ENCODE measurements at places on chromosomes 3 and 15.
A peak's percentile ranks its signal among the peaks of the same experiment; 100 is the strongest.

DNA sequence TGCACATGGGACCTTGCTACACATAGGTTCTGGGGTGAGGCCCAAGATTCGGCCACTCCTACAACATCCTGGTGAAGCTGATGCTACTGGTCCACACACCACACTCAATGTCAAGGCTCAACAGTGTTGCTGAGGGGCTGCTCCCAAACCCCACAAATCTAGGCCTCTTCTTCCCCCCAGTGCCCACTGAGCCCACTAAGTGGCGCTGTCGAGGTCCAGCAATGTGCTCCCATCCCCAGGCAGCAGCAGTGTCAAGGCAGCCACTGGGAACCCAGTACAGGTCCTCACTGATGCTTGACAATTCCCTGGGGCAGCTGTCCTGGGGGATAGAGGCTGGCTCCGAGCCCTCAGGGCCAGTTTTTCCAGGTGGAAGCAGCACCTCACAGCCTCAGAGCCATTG is 21.5 kb downstream of the SCN5A start:
- no peak for DNase-seq

- DNase-seq, result no peak
These were observed 220.4 kb upstream of the UMPS start for GRCh38 chr3:124509884-124510283.

GRCh38 chr15:71891026-71891425 is 80.7 kb downstream of the NR2E3 start:
- DNase-seq, result no peak

DNA sequence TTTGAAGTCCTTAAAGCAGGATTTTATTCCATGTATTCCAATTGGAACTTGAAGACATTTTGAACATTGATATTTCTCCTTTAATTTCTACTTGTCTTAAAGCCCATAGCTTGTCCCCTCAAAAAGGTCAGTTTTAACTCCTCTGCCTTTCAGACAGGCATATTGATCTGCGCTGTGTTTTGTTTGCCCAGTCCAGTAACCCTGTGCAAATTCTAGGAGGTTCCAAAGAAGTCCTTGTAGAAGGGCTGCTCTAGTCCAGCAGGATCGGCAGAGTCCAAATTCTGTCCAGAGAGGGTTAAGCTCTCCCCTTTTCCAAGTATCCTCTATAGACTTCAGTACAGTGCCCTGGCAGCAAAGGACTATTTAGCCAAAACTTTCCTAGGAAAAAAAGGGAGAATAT is 105.6 kb upstream of the MANF start:
- DNase-seq, result no peak

DNA sequence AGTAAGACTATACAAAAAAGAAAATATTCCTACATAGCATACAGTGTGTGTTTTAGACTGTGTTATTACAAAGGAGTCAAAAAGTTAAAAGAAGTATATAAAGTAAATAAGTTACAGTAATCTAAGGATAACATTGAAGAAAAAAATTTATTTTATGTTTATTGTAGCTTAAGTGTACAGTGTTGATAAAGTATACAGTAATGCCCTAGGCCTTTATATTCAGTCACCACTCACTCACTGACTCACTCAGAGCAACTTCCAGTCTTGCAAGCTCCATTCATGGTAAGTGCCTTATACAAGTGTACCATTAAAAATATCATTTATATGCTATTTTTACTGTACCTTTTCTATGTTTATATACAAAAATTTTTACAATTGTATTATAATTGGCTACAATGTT is 220.1 kb downstream of the BCHE start:
- no peak for DNase-seq

DNA sequence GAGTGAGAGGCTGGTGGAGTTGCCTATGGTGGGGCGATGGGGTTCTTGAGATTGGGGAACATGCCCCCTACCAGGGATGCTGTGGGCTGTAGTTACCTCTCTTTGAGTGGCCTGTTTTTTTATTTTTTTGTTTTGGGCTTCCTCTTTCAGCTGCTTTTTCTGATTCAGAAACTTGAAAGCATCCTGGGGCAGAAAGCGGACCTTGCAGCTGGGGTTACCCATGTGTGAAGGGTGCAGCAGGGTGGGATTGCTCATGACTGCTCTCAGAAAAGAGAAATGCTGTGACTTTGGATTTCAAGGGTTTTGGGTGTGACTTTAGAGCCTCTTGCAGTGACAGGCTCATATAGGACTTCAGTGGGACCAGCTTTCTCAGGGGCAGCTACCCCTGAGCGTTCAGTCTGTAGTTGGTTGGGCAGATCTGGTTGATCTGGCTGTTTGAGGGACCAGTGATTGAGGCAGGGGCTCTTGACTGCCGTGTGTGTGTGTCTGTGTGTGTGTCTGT is 1.8 kb downstream of the LIMD1 start:
- peak; percentile 27 for DNase-seq

GRCh38 chr3:78991656-78992055 is 776.1 kb downstream of the ROBO1 start:
- DNase-seq, result no peak

DNA sequence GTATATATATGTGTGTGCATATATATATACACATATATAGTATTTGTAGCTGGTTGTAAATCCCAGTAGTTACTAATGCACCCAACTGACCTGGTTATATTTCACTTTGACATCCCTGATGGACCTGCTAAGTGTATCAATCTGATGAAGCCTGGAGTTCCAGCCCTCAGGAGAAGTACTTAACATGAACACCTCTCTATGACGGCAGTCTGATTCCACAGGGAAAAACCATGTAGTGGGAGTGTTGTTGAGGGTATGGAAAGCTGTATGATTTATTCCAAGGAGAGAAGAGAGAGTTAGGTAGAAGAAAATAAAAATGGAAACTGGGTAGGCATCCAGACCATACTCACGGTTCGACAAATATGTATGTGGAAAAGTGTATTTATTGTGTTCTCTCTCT is 531.2 kb upstream of the SEMA6D start:
- DNase-seq, result no peak

GRCh38 chr3:42063888-42064287 is 27.3 kb upstream of the TRAK1 start:
- DNase-seq, result no peak

DNA sequence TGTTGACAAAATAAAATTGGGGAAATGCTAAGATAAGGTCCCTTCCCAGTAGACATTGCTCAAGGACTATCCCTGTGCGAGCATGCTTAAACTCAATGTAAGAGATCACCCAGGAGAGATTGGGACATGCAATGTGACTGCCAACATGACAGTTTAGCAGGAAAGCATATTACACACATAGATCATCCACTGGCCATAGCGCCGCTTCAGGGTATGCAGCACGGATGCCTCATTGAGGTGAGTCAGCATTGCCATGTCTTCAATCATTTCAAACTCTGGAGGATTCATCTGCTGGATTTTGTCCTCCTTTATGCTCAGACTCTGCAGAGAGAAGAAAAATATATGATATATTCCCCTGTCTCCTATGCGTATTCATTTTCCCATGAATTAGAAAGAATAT is 8.9 kb downstream of the MYH15 start:
- no peak for DNase-seq

GRCh38 chr15:73352082-73352481 is 16.7 kb downstream of the HCN4 start:
- no peak for DNase-seq

GRCh38 chr3:27428446-27428845 is 55.7 kb downstream of the SLC4A7 start:
- no peak for DNase-seq

- no peak for DNase-seq
These were observed 506.4 kb upstream of the ADAMTS9 start for GRCh38 chr3:65194047-65194714.

- DNase-seq, result no peak
These were observed 29.1 kb upstream of the SLC30A4 start for GRCh38 chr15:45551676-45552075.
